ENCODE measurements at places on chromosomes 2 and 18.

GRCh38 chr18:332007-332406 lies 64.2 kb upstream of the THOC1 start:
- H3K36me3 ChIP-seq: peaks cover 13% of the 10 kb centered on the region
- H3K27me3 ChIP-seq: no peaks in the 10 kb centered on the region
- DNase-seq: no peak
- H3K4me3 ChIP-seq: no peak overlapping the region
- H3K27ac ChIP-seq: peak overlapping the region; percentile 4
- peaks cover 26% of the 10 kb centered on the region for H3K4me1 ChIP-seq

DNA sequence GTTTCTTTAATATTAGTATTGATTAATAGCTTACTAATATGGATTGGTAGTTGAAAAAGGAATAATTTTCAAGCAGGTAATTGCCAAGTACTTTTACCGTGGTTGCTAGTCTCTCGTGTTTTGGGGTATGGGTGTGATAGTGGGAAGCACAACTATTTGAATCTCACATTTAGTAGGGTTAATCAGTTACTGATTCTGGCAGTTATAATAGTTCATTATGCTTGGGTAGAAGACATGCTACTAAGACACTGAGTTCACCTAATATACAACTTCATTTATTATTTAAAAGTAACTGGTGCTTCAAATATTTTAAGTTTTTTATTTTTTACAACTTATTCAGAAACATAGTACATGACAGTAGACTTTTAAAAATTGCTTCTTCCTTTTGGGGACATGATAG lies 33.5 kb downstream of the SOCS6 start:
- no peaks in the 10 kb centered on the region for H3K4me1 ChIP-seq
- no peak overlapping the region for H3K27ac ChIP-seq
- no peak overlapping the region for H3K4me3 ChIP-seq
- peaks cover 15% of the 10 kb centered on the region for H3K36me3 ChIP-seq
- no peaks in the 10 kb centered on the region for H3K27me3 ChIP-seq

DNA sequence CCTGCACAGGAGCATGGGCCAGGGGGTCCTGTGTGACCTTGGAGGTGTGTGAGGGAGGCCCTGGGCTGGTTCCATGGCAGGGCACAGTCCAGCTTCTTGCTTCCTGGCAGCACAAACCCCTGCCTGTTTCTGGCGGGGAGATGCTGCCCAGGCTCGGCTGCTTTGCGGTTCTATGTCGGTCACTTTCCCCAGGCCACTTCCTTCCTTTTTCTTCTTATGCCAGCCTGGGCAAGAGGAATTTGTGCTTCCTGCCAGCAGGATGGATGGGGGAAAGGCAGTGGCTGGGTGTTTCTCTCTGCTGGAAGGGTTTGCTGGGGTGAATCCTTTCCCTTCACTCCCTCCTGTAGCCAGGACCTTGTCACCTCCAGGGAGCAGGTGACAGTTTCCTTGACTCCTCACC lies 24.3 kb downstream of the ASAP2 start:
- DNase-seq: no peak
- peak overlapping the region; percentile 4 for H3K27ac ChIP-seq
- H3K4me1 ChIP-seq: peaks cover 98% of the 10 kb centered on the region

- H3K4me1 ChIP-seq: peaks cover 6% of the 10 kb centered on the region
- DNase-seq: no peak
- peak overlapping the region; percentile 27 for H3K4me3 ChIP-seq
- H3K36me3 ChIP-seq: peaks cover 24% of the 10 kb centered on the region
- H3K27me3 ChIP-seq: peaks cover 19% of the 10 kb centered on the region
Observed at GRCh38 chr2:238163481-238164198, 4.9 kb downstream of the ERFE start.
